ENCODE measurements at places on chromosomes 1 and 21. TPM values are rescaled to one million over a fixed set of nuclear protein-coding genes. Genes with fewer than 3 reads are reported as not detected.

PLCH2 gene
- total RNA-seq: 0.41 TPM

TSACC gene
- total RNA-seq: 1.9 TPM

LYPLAL1 gene
- total RNA-seq: 23.6 TPM

PARS2 gene
- 4.9 TPM for total RNA-seq

FLG2 gene
- total RNA-seq: not detected

KRTAP13-2 gene
- total RNA-seq: not detected

SLC35D1 gene
- 7.9 TPM for total RNA-seq

KRTAP7-1 gene
- total RNA-seq: not detected

S100A16 gene
- total RNA-seq: 412 TPM

OR2L5 gene
- total RNA-seq: not detected

TRIM67 gene
- total RNA-seq: 0.21 TPM

KRTAP12-2 gene
- not detected for total RNA-seq

MANEAL gene
- total RNA-seq: 24.3 TPM

ZNF648 gene
- not detected for total RNA-seq

CFHR1 gene
- total RNA-seq: not detected

DYNLT5 gene
- not detected for total RNA-seq

CDK18 gene
- total RNA-seq: 1.0 TPM

ACBD6 gene
- 54.7 TPM for total RNA-seq

SERPINC1 gene
- not detected for total RNA-seq

ARHGAP29 gene
- 13.8 TPM for total RNA-seq

NID1 gene
- 8.1 TPM for total RNA-seq

C8B gene
- total RNA-seq: not detected

GJB4 gene
- 0.15 TPM for total RNA-seq

FMO1 gene
- total RNA-seq: not detected

CRYAA gene
- total RNA-seq: not detected

VTCN1 gene
- not detected for total RNA-seq

MIXL1 gene
- total RNA-seq: 0.24 TPM

NBPF4 gene
- total RNA-seq: 0.13 TPM

RHBG gene
- not detected for total RNA-seq

TFF2 gene
- not detected for total RNA-seq

SEMA4A gene
- 0.65 TPM for total RNA-seq

CNIH3 gene
- 0.24 TPM for total RNA-seq

ANKRD65 gene
- total RNA-seq: not detected

TAS1R1 gene
- not detected for total RNA-seq

LCE1D gene
- not detected for total RNA-seq

CDKN2C gene
- total RNA-seq: 13.2 TPM

CNN3 gene
- 52.3 TPM for total RNA-seq

LIPI gene
- total RNA-seq: not detected

MAP1LC3C gene
- total RNA-seq: not detected

IRF6 gene
- 0.11 TPM for total RNA-seq

RNU1-1 gene
- total RNA-seq: not detected

UMODL1 gene
- not detected for total RNA-seq

SLC25A34 gene
- 0.35 TPM for total RNA-seq

FPGT gene
- 6.2 TPM for total RNA-seq

AUNIP gene
- 6.2 TPM for total RNA-seq
